ENCODE measurements at places on chromosomes 3 and 15.

DNA sequence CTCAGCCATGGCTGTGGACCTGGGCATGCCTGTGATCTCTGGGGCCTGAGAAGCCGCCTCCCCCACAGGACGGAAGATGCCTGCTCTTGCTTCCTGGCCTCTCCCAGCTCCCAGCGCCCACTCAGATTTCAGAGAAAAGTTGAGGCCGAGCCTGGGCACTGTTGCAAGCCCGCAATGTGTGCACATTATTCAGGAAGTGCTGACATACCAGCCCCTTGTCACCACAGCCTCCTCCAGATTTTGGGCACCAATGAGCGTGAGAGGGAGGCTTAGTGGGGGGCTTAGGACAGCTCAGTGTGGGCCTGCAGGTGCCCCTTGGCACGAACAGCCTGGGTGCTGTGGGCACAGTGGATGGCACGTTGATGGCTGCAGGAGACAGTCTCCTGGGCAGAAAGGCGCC lies 1400.9 kb upstream of the ALCAM start:
- no peak for DNase-seq

GRCh38 chr15:52103217-52104207 lies 9.1 kb downstream of the BCL2L10 start:
- no peak for DNase-seq

DNA sequence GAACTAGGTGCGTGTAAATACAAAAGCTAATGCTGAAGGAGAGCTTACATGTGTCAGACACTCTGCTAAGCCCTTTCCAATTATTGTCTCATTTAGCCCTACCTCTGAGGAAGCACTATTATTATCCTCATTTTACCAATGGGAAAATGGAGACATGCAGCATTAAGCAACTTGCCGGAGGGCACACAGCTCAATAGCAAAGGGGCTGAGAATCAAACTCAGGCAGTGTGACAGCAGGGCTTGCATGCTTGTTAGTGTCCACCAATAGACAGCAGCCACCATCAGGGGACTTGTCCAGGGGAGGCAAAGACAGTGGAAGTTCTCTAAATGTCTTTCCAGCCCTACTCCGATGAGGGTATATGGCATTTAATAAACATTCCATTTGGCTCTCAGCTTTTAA lies 548.6 kb downstream of the MAGI1 start:
- no peak for DNase-seq

DNA sequence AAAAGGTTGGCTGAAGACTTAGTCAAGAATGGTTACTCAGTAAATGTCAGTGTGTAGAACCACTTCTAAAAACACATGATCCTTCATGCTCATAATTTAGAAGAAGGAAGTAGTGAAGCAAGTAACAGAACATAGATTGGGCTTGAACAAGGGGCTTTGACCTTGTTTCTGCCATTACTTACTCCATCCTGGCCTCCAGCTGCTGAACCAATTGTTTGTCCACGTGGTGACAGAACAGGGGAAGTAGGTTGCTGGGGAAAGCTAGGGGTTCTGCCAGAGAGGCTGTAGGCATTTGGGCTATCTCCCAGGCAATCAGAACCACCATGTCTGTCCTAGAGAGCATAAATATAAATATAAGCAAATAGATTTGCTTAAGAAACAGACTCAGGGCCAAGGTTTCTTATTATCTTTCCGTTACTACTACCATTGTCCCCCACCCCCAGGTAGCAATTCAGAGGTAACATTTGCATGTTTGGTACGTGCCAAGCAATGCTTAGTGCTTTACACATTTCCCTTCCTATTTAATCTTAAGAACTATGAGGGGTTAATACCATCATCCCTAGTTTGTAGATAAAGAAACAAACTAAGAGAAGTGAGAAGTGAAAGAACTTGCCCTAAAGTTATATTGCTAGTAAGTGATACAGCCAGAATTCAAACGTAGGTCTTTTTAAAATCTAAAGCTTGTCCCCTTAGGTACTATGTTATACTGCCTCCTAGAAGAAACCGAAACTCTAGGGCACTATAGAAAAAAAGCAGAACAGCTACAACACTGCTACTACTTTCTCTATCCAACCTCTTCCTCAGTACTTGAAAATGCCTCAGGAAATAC lies 3.0 kb upstream of the SPG11 start:
- DNase-seq: peak; percentile 6

DNA sequence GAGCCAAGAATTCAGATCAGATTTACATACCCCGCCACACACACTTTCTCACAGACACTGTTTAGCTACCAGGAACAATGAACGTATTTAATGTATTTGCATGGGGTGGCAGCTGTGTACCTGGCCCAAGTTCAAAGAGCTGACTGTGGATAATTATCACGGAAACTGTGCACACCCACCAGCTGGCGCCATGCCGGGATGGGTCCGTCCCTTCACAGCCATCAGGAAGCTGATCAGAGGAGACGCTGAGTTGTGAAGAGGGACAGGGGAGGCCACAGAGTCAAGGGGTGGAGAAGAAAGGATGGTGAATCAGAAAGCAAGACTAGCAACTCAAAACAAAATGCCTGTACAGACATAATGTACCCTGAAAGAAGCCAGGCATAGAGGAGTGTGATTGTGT lies 13.1 kb upstream of the PLA2G4D start:
- DNase-seq: no peak

DNA sequence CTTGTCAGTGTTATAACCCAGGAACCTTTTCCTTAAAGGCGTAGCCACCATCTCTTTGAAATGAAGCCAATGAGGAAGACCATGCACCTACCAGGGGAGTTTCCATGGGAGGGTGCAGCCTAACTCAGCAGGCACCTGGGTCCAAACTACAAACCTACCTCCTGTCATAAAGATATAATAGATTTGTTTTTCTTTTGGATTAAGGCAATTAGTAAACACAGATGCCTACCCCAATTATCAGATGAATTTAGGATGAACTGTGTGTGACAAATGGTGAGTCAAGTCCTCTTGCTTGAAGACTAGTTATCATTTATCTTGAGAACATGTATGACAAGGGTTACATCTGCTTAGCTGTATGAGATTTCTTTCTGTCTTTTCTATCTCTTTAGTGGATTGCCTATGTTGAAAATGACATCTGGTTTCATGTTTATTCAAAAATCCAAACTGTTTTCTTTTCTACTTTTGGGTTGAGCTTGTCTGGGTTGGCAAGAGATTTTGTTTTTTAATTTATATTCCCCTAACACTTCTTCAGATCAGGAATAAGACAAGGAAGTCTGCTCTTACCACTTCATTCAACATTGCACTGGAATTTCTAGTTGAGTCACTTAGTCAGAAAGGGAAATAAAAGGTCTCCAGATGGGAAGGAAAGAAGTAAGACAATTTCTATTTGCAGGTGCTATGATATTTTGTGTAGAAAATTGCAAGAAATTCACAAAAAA lies 149.9 kb downstream of the NEK10 start:
- no peak for DNase-seq

DNA sequence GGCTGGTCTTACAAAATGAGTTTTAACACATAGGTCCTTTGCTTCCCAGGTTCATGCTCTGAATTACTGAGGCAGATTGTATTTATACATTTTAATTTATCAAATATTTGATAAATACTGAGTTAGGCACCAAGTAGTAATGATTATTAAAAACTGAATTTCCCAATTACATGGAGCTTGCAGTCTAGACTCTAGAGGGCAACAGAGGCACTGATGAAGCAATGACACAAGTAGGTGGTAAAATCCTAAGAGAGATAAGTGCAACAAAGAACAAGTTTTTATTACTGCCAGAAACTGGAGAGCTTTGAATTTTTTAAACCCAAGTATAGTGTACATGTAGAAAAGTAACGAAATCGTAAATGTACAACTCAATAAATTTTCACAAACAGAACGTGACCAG lies 406.2 kb upstream of the RARB start:
- no peak for DNase-seq

GRCh38 chr3:81864272-81864671 lies 102.8 kb upstream of the GBE1 start:
- no peak for DNase-seq

DNA sequence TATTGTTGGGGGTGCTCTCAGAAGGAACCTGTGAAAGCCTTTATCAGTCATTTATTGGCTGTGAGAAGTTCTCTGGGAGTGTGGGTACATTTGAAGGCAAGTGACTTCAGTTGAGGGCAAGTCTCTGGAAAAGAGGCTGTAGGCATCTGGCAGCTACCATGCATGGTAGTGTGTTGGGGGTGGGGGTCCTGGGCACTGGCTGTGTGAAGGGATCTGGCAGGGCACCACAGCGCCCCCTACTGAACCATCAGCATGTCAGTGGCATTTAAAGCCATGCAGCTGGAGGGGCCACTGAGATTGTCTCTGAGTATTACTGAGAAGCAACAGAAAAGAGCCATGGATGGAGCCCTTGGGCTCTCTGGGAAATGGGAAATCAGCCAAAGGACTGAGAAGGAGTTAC lies 30.6 kb downstream of the CRTAP start:
- no peak for DNase-seq

GRCh38 chr15:46450810-46451182 lies 816.0 kb downstream of the SQOR start:
- no peak for DNase-seq

GRCh38 chr3:28841441-28841840 lies 439.4 kb upstream of the RBMS3 start:
- no peak for DNase-seq

GRCh38 chr15:72783004-72783639 lies 436 bp downstream of the ADPGK start:
- peak; percentile 98 for DNase-seq

GRCh38 chr15:61655881-61656280 lies 404.4 kb downstream of the VPS13C start:
- DNase-seq: no peak

- DNase-seq: no peak
Measured at GRCh38 chr3:109346770-109347295, 9.5 kb upstream of the DPPA4 start.

DNA sequence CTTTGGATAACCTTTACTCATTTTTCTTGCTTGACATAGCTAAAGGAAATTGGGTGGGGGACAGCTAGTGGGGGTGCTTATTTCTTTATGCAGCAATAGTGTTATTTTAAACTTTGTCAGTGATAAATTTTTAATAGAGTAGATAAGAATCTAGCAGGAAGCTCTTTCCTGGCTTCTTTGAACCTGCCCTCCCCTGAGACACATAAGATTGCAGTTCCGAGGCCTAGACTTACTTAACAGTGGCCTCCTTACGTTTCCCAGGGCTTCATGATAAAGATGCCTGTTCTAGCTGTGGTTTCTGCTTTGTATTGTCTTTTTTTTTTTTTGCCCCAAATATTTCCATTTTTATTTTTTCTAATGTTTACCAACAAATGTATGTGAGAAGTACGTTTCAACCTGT lies 170.1 kb downstream of the VPS8 start:
- no peak for DNase-seq

GRCh38 chr3:2950159-2950558 lies 160.0 kb downstream of the IL5RA start:
- no peak for DNase-seq

GRCh38 chr15:44716983-44717602 lies 5.8 kb downstream of the B2M start:
- no peak for DNase-seq

DNA sequence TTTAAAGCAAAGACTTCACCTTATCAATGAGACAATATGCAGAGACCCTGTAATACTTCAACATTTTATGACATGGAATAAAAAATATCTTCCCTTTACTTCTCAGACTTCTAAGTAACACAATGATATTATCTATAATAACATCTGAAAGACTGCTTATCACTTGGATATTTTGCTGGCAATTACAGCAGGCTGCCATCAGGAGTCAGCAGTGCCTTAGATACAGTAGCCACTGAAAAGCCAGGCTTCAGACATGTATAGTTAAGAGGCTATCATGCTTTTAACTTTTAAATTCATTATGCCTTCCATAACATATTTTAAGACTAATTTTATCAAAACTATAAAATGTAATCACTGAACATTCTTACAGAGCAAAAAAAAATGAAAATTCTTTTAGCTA lies 227.5 kb downstream of the NEK10 start:
- DNase-seq: no peak

DNA sequence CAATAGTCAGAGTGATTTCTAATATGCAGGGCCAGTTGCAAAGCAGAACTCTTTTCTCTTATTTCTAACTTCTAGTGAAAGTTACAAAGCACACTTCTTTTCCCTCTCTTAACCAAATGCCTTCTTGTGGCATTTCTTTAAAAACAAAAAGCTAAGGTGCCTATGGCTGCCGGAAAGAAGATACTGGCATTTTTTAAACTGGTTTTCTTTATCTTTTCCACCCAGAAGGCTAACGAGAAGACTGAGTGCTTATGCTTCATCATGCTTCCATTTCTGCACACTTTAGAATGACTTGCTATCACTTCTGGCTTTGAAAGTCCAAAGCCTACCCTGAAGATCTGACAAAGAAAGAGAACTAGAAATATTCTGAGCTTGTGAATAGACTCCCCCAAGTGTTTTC lies 141.3 kb downstream of the P2RY1 start:
- DNase-seq: no peak

- DNase-seq: no peak
Measured at GRCh38 chr3:67294341-67294740, 296.2 kb downstream of the KBTBD8 start.
